Globus pallidus (tissue), 1 donor: ENCODE measurements at places on chromosomes 3 and 15.

DNA sequence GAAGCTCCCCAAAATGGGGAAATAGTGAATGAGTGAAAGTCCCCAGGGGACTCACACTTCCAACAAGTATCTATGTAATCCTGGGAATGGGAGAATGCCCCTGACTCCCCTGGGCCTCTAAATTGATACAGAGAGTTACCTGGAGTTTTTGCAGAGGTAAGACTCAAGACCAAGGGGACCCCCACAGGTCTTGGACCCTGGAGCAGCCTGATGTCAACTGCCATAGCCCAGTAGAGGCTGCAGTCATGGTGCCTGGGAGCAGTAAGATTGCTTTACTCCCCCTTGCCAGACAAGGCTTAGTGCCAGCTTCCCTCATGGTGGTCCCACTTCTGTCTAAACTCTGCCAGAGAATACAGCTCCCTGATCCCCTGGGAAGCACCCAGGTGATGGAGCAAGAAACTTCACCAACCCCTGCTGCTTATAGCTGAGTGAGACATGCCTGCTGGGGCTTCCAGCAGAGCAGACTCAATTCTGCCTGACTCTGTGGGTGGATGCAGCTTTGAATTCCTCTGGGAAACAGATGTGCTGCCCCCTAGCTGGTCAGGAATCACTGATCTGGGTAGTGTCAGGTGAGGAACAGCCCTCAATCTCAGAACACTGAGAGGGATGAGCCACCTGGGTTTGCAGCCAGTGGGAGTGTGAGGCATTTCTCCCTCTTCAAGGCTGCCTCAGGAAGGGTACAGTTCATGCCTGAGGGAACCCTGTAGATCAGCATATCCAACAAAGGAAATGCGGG lies 485.9 kb downstream of the NSUN3 start:
- DNase-seq, result no peak

GRCh38 chr3:42443292-42443691 lies 32.9 kb upstream of the LYZL4 start:
- DNase-seq, result no peak

- no peak for DNase-seq
Measured at GRCh38 chr3:67605377-67605776, 49.0 kb downstream of the SUCLG2 start.

GRCh38 chr3:156702367-156702766 lies 28.0 kb downstream of the TIPARP start:
- DNase-seq, result no peak

GRCh38 chr3:149647285-149647684 lies 10.5 kb downstream of the WWTR1 start:
- no peak for DNase-seq

GRCh38 chr3:13522236-13522635 lies 26.7 kb upstream of the FBLN2 start:
- DNase-seq, result no peak

GRCh38 chr15:68298882-68299381 lies 21.4 kb downstream of the FEM1B start:
- peak; percentile 55 for DNase-seq

DNA sequence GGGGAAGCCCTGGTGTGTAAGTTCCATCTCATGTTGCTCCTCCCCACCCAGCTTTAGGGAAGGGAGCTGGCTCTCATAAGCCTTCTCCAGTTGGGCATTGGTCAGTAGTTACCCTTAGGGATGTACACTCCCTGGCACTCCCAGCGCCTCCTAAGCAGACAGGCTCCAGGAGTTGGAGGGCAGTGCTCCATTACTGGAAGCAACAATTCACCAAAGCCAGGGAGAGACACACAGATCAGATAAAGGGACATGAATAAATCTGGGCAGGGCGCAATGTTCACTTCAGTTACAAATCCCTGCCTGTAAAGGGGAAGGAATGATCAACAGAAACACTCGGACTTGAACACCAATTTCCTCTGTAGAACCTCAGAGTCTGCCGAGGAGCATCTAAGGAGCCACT lies 169.1 kb upstream of the CTNNB1 start:
- no peak for DNase-seq

DNA sequence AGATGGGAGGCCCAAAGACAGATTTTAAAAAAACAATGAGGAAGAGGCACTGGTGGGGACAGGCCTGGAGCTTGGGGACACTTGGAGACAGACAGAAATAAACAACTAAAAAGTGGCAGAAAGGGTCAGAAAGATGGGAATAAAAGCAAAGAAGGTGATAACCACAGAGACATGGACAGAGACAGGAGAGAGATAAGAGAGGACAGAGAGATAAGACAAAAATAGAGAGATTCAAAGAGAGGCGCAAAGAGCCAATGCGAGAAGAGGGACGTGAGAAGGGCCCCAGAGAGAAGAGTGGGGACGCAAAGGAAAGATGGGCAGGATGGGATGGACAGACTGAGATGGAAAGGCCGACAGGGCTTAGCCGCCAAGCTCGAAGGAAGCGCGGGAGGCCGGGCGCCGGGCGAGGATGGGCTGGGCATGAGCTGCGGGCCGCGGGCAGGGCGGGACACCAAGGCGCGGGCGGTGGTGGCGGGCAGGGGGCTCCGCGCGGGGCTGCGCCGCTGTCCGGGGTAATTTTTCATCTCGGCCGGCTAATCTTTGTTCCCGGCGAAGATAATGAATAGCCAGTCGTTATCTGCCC lies 3.1 kb upstream of the GATA2 start:
- DNase-seq, result no peak

DNA sequence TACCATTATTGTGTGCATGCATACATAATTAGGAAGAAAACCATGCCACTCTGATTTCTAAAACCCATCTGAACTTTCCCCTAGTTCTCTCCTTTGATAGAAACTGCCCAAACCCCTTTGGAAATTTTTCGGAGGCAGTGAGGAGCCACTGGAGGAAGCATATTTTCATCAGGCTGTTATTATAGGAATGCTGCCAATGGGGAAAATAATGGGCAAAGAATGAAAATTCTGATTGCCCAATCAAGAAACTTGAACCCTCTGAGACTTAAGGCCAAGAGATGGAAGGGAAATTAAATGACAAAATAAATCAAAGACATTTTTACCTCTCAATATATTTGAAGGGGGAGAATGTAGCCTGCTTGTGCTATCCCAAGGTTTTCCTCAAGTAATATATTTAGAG lies 376.0 kb upstream of the PDZRN3 start:
- peak; percentile 11 for DNase-seq

GRCh38 chr3:187000711-187001151 lies 70.4 kb downstream of the ST6GAL1 start:
- peak; percentile 40 for DNase-seq

DNA sequence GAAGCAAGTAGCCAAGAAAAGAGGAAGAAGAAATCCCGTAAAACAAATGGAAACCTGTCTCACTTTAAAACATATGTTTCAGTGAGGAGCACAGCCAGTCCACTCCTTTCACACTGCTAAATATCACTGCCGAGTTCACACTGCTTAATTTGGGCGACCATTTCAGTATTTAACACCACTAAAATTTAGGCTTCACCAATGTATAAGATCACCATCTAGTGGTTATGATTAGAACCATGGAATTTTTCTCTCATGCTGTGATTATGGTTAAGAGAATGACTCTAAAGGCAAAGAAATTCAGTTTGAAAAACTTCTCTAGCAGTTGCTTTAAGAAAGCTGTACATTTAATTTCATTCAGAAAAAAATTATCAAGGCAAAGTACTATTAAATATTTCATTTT lies 16.6 kb downstream of the SLC4A7 start:
- DNase-seq, result peak; percentile 41

- no peak for DNase-seq
Measured at GRCh38 chr3:25817638-25818037, 27.7 kb downstream of the OXSM start.

DNA sequence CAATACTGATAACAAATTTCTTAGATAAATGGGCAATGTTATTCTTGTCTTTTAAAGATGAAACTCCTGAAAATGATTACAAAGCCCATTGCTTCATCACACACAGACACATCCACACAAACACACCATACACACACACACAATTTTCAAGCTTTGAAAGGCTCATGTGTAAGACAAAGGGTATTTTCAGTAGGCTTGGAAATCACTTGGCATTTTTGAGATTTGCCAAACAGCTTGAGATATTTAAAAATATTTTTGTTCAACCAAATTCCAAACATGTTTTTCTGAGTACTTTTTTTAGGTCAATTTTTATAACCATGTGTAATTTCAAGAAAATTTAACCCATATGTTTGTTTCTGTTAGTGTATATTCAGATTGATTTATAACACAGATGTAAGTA lies 283.7 kb downstream of the ROBO2 start:
- no peak for DNase-seq

- DNase-seq, result no peak
Measured at GRCh38 chr15:55784286-55784685, 41.3 kb upstream of the PRTG start.

DNA sequence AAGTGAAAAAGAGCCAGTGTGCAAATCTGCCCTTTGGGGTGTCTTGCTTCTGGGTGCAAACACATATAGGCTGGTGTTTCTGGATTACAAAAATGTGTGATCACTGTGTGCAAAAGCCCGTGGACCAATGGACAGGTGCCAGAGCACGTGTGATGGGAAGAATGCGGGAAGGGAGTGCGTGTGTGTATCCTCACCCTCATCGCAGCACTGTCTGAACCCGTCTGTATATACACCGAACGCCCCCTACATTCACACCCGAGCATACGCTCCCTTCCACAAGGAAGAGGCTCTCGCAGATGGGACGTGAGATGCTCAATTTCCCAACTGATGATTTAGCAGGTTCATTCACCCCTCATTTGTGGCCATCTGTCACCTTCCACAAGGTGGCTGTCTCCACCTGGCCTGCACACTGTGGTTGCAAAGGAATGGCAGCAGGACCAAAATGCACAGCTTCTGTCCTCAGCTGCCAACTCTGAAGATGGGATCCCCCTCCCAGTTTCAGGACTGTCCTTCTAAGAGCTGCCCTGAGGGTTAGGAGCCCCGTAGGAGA lies 19.4 kb upstream of the SLC6A1 start:
- DNase-seq, result no peak

DNA sequence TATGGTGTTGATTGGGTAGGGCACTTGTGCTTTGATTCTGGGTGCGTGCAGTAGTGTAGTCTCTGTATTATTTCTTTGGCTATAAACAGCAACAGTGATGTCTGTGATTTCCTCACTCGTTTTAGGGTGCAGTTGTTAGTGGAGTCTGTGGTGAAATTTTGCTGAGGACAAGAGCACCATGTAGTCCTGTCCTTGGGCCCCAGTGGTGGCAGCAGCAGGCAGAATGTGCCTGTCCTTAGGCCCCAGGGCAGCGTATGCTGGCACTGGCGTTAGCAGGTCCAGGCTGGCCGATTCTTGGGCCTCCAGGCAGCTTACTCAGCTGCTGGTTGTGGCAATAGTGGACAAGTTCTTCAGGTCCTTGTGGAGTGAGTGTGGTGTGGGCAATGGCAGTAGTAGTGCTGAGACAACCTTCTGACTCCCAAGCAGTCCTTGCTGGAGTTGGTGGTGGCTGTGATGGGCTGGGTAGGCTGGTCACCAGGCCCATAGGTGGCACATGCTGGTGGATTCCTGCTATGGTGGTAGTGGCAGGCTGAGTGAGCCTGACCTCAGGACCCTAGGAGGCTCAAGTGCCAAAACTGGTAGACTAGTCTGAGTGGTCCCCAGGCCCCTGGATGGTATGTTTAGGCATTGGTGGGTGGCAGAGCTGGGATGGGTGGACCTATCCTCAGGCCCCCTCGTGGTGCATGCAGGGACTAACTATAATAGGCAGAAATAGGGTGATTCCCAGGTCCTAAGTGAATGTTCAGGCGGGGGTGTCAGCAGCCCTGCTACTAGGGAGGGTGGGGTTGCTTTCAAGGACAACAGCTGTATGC lies 56.3 kb downstream of the TNFAIP8L3 start:
- no peak for DNase-seq

GRCh38 chr15:42147431-42147735 lies 9.1 kb downstream of the PLA2G4F start:
- no peak for DNase-seq

GRCh38 chr3:126531051-126531330 lies 7.0 kb downstream of the CHST13 start:
- no peak for DNase-seq

- no peak for DNase-seq
Measured at GRCh38 chr15:92605225-92605944, 50.2 kb downstream of the FAM174B start.

DNA sequence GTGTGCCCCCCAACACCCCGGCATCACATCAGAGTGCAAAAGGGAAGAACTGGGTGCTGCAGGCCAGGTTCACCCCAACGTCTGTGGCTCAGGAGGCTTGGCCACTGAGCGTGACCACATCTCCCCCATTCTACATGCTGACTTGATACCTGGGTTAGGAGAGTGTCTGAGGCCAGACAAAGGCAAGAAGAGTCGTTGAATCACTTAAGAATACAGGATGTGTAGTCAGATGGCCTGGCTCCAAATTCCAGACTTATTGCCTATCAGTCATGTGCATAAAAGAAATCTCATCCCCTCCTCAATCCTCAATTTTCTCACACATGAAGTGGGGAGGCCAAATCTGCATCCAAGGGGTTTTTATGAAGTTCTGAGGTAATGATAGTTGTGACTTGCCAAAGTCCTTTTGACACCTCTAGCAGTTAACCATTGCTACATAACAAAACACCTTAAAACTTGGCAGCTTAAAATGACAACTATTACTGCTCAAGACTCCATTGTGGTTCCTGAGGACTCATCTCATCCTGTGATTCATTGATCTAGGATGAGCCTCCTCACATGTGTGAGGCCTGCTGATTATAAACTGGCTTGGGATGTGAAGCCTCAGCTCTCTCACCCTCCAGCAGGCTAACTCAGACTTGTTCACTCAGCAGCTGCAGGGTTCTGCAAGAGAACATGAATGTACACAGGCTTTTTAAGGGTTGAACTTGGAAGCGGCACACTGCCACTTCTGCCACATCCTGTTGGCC lies 138.8 kb upstream of the TLE3 start:
- DNase-seq, result no peak

DNA sequence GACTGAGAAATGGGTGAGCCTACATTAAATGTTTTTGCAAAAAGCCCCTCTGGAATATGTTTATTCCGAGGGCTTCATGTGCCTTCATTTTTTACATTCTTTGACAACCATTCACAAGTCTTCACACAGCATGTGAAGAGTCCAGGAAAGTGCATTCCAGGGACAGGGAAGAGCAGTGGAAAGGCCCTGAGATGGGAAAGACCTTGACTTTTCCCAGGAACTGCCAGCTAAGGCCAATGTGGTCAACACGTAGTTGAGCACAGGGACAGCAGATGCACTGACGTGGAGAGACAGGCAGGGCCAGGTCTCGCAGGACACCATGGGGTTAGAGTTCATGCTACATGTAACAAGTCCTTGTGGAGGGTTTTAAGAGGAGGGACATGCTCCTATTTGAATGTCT lies 21.7 kb downstream of the SSR3 start:
- no peak for DNase-seq

- DNase-seq, result no peak
Measured at GRCh38 chr3:48474619-48475018, 28.1 kb downstream of the ATRIP start.

DNA sequence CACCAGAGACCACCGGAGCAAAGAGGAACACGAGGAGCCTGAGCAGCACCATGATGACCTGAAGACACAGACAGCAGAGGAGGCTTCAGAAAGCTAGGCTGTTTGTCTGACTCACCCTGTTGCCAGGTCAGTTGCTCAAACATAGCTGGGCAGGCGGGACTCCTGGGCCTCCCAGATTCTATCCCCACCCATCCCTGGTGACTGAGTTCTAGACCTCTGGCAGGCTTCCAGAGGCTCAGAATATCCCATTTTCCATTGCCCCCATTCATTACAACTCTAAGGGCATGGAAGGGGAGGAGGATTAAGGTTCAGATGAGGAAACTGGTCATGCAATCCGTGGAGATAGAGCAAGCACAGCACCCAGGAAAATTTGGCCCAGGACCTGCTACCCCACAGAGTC lies at the start of gene CDHR4:
TSS of gene CDHR4 (minus strand) at position 113 of the 400 bp plus-strand sequence. CDS start at position 52, 61 bp downstream.
- DNase-seq, result no peak
